ENCODE measurements at places on chromosomes 16 and 17. TPM values are rescaled to one million over a fixed set of nuclear protein-coding genes. Genes with fewer than 3 reads are reported as not detected.
A peak's percentile ranks its signal among the peaks of the same experiment; 100 is the strongest.

- DNase-seq, result peak; percentile 42
Measured at GRCh38 chr16:4664538-4665418, 28.6 kb upstream of the NUDT16L1 start.

DNA sequence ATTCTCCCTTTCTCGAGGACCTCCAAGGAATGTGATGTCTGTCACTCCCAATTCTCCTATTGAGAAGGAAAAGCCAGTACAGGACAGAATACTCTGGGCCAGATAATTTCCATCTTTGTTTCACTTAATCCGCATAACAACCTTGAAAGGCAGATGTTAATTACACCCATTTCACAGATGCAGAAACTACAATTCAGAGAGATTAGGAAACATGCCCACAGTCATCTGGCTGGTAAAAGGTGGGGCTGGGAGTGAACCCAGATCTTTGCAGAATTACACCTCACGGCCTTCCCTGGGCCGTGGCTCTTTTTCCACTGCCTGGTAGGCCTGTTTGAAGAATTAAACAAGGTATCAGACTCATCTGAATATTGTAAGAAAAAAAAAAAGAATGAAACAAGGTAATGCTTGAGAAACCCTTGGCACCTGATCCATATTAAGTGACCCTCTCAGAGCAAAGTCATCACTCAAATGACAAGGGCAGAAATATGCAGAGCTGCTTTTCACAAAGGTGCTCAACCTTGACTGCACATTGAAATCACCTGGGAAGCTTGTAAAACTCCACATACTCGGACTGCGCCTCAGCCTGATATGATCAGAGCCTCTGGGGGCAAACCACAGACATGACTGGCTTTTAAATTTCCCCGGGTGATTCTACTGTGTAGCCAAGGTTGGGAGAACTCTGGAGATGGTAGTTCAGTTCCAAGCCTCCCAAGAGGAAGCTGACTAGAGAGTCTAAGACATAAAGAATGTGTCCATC lies 16.6 kb upstream of the G6PC1 start:
- DNase-seq, result peak; percentile 26

- DNase-seq, result peak; percentile 68
Measured at GRCh38 chr17:73017658-73018057, 74.8 kb downstream of the SLC39A11 start.

DNA sequence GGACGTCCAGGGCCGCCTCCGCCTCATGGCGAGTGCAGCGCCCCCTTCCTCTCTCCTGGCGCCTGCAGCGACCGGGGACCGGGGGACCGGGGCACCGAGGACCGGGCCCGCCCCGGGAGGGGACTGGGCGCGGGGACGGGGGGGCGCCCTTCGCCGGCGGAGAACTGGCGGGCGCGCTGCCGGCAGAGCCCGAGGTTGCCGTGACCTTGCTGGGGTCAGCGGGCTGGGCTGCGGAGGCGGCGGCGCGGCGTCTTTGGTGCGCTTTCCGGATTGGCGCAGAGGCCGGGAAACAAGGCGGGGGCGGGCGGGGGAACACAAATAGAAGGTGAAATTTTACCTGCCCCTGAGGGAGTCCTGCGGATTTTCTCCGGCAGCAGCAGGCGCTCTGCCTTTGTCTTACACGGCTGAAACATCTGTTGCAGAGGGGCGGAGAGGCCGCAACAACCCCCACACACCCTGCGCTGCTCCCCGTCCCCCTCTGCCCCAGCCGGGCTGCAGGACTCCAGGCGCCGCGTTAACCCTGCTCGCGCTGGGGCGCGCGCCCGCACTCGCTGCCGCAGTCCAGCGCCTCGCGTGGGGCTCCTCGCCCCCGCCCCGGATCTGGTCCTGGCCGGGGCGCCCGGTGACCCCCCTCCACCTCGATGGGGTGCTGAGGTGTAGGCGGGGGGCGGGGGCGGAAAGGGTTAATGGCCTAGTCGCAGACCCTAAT lies 53.5 kb downstream of the SREBF1 start:
- peak; percentile 45 for DNase-seq

DNA sequence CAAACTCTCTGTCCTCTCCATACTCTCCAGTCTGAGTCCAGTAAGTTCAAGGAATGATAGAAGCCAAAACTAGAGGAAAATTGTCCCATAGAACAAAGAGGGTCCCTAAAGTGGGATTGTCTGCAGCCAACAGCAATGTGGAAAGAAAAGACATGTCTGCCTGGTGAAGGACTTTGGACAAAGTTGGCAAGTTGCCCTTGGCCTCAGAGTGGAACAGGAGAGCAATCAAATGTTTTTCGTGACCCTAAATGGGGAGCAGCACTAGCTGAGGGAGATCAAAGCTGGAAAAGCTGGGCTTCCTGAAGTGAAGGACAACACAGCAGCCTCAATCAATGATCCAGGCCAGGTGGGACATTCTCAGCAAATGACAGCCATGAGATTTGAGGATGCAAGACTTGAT lies 183.5 kb downstream of the CHD9NB start:
- no peak for DNase-seq

- DNase-seq, result no peak
Measured at GRCh38 chr17:41914358-41914766, 4.4 kb downstream of the ACLY start.

DNA sequence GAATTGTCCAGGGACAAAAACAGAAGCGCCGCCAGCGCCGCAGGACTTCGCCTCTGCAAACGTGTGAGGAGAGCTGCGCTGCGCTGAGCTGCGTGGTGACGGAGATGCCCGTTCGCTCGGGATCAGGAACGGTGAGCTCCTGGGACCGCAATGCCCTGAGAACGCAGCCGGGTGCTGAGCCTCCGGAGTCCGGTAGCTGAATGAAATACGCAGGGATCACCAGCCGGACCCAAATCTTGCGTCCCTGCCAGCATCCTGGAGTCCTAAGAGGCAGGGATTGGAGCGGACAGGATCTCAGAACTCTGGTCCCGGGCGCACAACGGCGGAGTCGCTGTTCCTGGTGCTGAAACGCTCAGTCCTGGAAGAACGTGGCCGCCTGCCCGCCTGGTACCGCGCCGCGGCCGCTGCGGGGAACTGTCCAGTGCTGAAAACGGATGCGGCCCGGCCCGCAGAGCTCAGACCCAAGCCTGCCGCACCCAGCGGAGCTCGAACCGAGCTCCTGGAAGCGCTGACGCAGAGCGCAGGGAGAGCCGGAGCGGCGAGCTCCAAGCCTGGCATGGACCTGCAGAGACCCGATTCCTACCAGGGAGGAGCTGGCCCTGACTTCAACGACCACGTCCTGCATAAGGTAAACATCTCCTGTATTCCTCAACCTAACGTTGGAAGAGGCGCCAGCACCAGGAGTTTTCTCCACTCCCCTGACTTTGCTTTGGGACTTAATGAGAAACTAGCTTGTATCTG lies 41.5 kb downstream of the CD300LF start:
- DNase-seq, result peak; percentile 55

DNA sequence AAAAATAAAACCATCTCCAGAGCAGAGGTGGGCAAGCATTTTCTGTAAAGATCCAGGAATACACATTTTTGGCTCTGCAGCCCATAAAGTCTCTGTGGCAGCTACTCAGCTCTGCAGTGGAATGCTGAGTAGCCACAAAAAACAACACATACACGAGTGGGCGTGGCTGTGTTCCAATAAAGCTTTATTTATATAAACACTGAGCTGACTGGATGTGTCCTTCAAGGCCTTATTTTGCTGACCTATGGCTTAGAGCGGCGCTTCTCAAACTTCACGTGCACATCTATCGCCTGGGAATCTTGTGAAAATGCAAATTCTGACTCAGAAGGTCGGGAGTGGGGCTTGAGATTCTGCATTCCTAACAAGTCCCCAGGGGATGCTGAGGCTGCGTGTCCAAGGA lies 39.7 kb downstream of the XYLT1 start:
- no peak for DNase-seq

DNA sequence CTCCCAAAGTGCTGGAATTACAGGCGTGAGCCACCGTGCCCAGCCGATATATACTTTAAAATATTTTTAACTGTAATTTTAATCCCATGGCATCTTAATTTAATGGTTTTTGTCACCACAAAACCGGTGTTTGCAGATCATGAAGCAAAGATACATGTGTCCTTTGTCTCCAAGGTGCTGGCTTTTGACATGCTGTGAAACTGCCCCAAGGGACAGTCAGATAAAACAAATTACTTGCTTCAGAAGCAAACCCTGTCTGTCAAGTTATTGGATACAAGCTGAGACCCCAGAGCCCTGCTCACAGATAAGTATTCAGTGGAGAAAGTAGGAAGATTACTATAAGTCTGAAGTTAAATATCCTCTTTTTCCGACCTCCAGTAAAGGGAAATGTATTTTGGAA lies 39.8 kb downstream of the ARL4D start:
- DNase-seq, result no peak

DNA sequence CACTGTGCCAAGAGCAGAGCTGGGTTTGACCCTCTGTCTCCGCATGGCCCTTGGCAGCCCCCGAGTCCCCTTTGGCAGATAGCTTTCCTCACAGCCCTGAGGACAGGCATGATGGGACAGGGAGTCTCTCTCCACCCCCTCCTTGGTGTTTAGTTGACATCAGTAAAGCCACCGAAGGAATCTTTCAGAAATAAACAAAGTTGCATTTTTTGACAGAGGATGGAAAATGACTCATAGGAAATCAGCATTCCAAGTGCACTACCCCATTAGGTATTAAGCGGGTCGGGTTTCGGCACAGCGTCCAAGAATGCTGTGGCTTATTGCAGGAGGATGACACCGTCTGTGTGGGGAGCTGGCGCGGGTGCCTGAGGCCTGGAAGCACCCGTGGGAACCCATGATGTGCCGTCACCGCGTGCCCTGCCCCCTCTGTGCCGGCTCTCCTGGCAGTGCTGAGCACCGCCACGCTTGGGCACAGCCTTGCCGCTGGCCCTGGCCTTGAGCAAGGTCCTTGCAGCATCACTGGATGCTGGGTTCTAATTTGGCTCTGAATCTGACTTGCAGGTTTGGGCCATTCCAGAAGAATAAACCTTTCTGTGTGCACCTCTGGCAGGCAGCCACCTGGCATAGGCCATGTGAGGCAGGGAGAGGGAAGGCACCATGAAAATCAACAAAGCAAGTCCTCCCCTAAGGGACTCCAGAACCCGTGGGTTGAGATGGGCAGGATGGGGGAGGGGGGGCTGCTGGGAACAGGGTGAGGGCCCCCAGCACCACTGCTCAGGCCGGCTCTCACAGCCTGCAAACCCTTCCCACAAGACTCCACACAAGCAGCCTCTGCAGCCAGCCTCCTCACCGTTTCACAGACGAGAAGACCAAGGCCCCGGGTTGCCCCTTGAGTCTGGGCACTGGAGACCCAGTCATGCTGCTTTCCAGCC lies 50.5 kb upstream of the ZNF469 start:
- DNase-seq, result peak; percentile 89

- DNase-seq, result peak; percentile 35
Measured at GRCh38 chr17:62187681-62188080, 122.6 kb upstream of the MED13 start.

DNA sequence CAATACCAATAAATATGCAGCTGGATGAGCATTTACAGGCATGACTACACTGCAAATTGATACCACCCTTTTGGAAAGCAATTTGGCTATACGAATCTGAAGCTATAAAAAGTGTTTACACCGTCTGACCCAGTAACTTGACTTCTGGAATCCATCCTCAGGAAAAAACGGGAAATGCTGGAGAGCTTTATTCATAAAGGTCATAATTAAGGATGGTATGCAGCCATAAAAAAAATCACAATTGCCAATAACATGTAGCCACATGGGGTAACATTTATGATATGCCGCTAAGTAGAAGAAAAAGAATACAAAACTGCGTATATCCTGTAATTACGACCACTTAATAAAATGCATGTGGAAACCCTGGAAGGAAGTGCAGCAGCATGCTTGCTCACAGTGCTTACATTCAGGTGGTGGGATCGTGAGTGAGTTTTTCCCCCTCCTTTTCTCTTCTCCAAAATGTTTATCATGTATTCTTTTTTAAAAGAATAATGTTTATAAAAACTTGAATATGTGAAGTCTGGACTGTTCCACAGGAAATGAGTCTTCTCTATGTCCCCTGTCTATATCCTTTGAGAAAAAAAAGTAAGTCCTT lies 34.2 kb downstream of the COPRS start:
- no peak for DNase-seq

- no peak for DNase-seq
Measured at GRCh38 chr16:79347277-79347676, 253.3 kb downstream of the MAF start.

- DNase-seq, result peak; percentile 69
Measured at GRCh38 chr16:29710227-29711219, 31.5 kb downstream of the QPRT start.

- DNase-seq, result no peak
Measured at GRCh38 chr16:58824201-58824600, 90.1 kb upstream of the GOT2 start.

DNA sequence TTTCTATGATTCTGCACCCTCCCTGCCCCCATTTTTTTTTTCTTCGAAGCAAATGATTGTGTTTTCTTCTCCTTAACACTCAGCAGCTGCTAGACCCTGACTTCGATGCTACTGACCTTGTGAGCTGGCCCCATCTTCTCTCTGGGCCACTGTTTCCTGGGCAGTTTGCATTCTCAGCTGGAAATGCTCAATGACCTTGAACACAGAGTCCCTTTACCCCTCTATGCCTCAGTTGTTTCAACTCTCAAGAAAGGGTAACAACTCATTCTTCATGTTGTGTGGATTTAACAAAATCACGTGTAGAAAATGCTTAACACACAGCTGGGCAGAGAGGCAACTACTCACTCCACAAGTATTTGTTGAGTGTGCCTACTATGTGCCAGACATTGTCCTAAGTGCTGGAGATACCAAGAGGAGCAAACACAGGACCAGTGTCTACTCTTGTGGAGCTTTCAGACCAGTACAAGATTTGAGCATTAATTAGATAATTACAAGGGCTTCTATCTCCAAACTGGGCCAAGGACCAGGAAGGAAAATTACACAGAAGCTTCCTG lies 66.2 kb downstream of the IQCK start:
- no peak for DNase-seq

GRCh38 chr17:48646183-48647102 lies 20.3 kb upstream of the HOXB9 start:
- no peak for DNase-seq

PPY gene
- total RNA-seq, result not detected

ADAM11 gene
- 0.10 TPM for total RNA-seq

ATP1B2 gene
- total RNA-seq, result not detected

PYDC1 gene
- total RNA-seq, result not detected

MSLN gene
- 72.9 TPM for total RNA-seq

ASGR1 gene
- total RNA-seq, result 0.14 TPM

TACO1 gene
- 30.6 TPM for total RNA-seq

ZFHX3 gene
- 8.9 TPM for total RNA-seq

TMEM238L gene
- total RNA-seq, result not detected

NTN1 gene
- total RNA-seq, result 0.78 TPM

EFCAB13 gene
- 1.2 TPM for total RNA-seq

ITGAX gene
- not detected for total RNA-seq

KRT222 gene
- total RNA-seq, result 1.6 TPM

Data from foreskin keratinocyte (primary cell).